Fibroblast of lung (primary cell): ENCODE measurements at places on chromosomes 3 and 15. TPM values are rescaled to one million over a fixed set of nuclear protein-coding genes. Genes with fewer than 3 reads are reported as not detected.

Gene SCAANT1
- total RNA-seq: 1.7 TPM in 1 of 2 replicates, not detected in the other

Gene KLHL40
- total RNA-seq: not detected in 2 replicates

Gene FBN1
- 260 and 446 TPM in 2 replicates for total RNA-seq

Gene MLH1
- 57.8 and 62.3 TPM in 2 replicates for total RNA-seq

Gene EFHB
- total RNA-seq: 0.83 and 1.0 TPM in 2 replicates

Gene CALML4
- 1.0 and 1.8 TPM in 2 replicates for total RNA-seq
